ENCODE measurements at places on chromosomes 3 and 15.

DNA sequence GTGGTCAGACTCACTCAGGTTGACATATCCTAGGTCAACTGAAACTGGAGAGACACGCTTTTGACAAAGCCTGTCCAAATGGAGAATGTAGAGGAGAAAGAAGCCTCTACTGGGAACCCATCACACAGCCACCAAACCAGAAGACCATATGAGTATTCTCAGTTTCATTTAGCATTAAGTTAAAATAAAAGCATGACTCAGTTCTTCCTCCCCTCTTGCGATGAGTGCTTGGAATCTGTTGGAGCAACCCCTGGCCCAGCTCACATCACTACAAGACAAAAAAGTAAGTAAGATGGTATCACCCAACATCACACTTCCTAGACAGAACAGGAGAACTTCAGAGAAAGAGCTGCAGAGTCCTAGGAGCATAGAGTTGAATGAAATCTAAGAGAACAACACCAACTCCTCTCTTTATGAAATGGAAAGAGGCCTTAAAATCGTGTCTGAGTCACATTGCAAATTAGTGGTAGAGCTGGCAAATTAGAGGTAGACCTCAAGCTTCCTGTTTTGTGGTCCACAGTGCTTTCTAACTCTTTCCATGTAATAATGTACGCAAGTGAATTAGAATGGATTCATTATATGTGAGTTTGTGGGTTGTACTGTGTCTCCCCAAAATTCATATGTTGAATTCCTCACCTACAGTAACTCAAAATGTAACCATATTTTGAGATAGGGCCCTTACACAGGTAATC lies 51.2 kb downstream of the FGF12 start:
- no peak for ATAC-seq

DNA sequence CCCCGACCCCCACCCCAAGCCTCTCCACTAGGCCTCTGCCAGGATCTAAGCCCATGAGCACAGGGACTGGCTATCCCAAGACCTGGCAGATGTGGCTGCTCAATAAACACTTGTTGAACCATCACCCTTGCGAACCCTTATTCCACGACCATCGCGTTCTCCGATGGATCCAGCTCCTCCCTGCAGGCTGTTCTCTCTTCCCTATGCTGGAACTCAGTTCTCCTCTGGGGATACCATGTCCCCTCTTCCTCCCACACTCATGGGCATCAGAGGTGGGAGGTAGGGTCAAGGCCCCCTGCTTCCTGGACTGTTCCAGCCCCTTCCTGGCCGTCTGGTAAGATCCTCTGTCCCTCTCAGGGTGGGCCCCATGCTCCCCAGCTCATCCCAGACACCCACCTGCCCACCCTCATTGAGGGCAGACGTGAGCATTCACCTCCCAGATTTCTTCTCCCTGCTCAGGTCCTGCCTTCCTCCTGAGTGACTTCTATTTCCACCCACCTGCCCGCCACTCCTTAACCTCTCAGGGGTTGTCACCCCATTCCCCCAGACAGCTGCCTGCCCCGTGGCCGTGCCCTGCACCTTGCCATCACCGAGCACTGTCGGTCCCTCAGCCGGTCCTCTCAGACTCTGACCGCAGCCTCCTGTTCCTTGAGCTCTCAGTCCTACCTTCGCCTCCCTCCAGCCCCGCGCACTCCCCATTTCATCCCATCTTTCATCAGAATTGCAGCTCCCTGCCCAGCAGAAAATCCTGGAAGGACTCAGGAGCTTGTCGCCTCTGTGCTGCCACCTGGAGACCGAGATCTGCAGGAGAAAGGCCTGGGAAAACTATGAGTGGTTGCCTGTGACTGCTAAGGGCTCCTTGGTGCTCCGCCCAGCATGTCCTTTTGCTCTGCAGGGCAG lies 42.0 kb downstream of the PML start:
- peak; percentile 81 for ATAC-seq

- no peak for ATAC-seq
Measured at GRCh38 chr3:42872718-42873117, 3.0 kb downstream of the CYP8B1 start.

GRCh38 chr15:50057196-50057595 lies 61.8 kb downstream of the ATP8B4 start:
- no peak for ATAC-seq

DNA sequence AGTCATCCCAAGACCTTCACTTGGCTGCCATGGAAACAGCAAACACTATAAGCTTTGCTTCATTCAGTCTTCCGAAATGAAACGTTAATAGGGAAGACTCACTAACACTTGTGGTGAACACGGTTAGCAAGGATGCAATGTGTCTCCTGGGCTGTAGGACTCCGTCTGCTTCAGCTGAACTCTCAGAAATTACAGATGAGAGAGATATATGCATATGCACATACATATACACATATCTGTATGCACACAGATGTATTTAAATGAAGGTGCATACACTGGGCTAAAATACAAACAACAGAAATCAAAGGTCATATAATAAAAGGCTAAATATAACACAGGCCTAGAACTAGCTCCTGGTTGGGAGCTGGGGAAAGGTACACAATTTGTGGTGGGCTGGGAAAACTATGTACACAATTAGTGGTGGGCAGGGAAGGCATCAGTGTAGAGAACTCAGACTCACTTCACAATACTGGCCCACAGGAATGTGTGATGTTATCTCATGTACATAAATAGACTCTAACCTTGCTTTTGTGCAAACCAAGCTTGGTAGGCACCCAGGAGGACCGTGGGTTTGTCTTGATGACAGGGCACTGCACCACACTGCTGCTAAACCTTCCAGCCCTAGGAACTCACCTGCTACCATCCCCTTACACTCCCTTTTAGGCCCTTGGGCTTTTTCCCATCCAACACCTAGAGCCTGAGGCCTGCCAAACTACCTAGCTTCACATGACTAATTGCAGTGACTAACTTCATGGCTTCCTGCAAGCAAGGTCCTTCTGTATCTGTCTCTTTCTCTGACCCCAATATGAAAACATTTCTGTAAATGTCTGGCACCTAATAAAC lies 873.1 kb downstream of the NSUN3 start:
- no peak for ATAC-seq

GRCh38 chr3:182118066-182118465 lies 406.3 kb downstream of the SOX2 start:
- ATAC-seq: no peak

DNA sequence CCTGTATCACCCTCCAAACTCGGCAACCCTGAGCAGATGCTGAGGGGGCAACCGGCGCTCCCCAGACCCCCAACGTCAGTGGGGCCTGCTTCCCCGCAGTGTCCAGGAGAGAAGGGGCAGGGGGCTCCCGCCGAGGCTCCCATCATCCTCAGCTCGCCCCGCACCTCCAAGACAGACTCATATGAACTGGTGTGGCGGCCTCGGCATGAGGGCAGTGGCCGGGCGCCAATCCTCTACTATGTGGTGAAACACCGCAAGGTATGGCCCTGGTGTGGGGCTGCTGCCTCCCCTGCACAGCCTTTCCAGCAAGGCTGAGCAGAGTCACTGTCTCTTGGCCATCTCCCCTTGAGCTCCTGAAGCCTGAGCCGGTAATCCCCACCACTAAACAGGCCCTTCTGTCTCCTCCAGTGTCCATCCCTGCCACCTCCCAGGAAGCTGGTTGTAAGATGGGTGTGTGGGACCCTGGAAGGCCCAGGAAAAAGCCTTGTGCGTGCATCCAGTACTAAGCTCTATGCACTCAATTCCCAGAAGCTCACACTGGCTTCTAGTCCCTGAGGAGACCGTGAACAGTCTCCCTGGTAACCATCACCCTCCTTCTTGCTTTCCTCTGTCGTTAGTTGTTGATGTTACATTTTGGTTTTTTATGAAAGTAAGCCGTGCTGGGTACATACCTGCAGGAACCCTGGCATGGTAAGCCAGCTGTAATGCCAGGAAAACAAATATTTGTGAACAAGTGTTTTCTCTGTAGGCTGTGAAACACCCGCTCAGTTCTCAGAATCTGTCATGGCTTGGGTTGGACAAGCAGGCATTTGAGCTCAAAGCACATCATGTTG lies 63.3 kb downstream of the BOC start:
- ATAC-seq: no peak

DNA sequence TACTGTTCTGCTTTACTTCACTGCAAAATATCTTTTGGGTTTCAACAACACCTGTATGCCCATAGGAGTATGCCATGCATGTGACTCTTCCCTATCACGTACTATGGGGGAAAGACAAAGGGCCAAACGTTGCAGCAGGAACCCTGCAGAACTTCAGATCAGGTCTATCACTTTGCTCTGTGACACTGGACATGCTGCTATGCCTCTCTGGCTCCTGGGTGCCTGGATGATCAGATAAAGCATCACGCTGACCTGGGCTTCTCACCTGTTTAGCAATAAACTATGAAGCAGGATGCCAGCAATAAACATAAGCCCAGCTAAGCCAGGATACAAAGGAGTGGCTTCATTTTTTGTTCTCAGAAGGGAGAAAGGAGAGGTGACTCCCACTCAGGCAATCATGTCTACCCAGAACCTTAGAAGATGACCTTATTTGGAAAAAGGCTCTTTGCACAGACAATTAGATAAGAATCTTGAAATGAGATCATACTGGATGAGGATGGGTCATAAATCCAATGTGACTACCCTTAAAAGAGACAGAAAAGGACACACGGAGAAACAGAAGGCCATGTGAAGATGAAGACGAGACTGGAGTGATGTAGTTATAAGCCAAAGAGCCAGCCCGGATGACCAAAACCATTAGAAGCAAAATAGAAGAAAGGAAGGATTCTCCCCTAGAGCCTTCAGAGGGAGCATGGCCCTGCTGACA lies 19.3 kb downstream of the POMGNT2 start:
- peak; percentile 55 for ATAC-seq

DNA sequence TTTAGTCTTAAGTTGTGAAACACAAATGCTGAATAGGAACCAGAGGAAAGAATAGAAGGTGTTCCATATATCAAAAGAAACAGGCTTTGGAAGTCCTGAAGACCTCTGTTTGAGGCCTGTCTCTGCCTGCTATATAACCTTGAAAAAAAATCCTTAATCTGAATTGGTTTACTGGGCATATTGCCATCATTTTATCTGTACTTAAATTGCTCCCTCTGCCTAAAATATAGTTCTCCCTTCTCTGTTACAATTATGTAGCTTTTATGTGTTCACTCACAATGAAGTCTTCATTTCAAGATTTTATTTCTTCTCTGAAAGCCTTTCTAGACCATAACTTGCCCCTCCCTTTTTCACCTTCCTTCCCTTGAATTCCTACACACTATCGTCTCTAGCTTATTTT lies 21.2 kb downstream of the ARL13B start:
- ATAC-seq: no peak

DNA sequence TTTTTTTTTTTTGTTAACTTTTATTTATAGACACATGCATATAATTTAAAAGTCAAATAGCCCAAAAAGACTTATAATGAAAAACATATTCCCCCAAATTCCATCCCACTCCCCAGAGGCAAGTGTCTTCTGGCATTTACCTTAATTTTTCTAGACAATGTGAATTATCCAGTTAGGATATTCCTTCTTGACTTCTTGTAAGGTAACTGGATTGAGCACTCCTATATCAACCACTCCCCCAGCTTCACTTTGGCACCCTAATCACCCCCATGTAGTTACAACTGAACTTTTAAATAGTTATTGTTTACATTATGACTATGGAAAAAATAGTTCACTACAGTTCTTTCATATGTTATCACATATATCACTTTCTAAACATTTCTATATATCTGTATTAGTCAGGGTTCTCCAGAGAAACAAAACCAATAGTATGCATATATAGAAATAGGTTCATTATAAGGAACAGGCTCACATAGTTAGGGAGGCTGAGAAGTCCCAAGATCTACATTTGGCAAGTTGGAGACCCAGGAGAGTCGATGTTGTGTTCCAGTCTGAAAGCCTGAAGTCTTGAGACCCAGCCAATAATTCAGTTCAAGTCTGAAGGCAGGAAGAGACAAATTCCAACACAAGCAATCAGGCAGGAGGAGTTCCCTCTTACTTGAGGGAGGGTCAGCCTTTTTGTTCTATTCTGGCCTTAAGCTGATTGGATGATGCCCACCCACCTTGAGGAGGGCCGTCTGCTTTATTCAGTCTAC lies 175.8 kb downstream of the THSD4 start:
- ATAC-seq: no peak

DNA sequence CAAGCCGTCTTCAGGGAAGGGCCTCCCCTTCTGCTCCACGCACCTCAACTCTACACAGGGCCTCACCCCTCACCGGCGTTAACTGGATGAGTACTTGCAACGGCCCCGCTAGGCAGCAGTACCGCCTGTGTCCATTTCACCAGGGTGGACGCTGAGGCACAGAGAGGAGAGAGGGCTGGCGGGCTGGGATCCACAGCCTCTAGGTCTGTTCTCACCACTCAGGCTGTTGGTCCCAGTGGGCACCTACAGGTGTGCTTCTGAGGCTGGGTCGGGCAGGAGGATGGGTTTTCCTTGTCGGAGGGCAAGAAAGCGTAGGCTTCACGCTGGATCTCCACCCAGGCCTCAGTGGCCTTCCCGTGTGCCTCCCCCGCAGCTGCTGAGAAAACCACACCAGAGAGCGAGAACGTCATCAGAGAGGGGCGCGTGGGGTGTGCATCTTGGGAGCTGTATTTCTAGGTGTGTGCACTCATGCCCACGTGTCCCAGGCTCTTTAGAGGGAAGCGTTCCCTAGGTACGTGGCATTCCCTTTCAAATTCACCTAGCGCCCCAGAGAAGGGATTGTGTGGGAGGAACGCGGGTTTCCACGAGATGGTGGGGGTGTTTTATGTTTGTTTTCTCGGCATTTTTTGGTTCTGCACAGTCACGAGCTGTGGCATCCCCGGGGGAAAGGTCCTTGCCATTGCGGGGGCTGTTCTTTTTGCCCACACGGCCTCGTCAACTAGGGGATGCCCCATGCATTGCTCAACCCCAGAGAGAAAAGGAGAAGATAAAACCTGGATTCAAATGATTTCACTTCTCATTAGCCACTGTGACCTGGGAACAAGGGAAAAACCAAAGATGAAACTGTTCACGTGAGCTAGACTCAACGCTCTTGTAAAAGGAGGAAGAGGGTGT lies 67.7 kb downstream of the MGLL start:
- ATAC-seq: no peak

GRCh38 chr3:105367063-105367405 lies 325 bp downstream of the ALCAM start:
- peak; percentile 10 for ATAC-seq

GRCh38 chr3:30664884-30665283 lies 58.5 kb downstream of the TGFBR2 start:
- no peak for ATAC-seq

DNA sequence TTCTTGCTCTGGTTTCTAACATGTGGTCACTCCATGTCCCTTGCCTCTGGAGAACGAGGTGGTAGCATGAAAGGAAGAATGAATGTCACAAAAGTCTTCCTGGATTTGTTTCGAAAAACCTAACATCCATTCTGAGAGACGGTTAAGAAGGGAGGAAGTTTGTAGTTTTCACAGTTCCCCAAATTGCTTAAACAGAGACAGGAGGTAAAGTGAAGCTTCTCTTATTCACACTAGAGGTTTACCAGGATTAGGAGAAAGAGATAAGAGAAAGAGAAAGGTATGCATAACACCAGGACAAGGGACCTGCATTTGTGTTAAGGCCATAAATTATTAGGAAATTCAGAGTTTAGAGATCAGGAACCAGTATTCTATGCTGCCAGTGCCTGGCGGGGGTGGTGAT lies 228.1 kb downstream of the CPNE4 start:
- ATAC-seq: no peak

All from SK-N-SH treated with all-trans-retinoic acid at 6 μM for 48 hours (cell line).